ENCODE measurements at places on chromosomes 11 and 22.

- no peak for DNase-seq
Observed at GRCh38 chr11:18668131-18668530, 30.4 kb upstream of the TMEM86A start.

GRCh38 chr11:106856566-106856965 is 161.7 kb downstream of the GUCY1A2 start:
- no peak for DNase-seq

GRCh38 chr11:120869516-120870011 is 154.3 kb upstream of the TBCEL start:
- no peak for DNase-seq

GRCh38 chr11:88353386-88353785 is 15.8 kb upstream of the CTSC start:
- DNase-seq, result no peak

DNA sequence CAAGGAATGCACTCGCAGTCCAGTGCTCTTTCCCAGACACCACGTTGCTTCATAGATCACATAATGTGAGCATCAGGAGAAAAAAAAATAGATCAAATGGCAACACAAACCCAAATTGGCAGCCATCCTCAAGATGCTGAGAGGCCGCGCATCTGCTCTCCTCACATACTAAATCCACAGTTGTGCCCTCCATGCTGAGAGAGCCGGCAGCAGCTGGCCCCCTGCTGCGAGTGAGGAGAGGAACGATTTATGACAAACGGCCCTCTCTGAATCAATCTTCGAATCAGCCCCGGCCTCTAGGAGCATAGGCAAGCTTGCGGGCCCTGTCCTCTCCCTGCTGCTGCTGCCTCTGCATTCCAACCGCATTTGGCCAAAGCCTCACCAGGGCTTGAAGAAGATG is 159.9 kb upstream of the TENM4 start:
- no peak for DNase-seq

- DNase-seq, result no peak
Observed at GRCh38 chr11:123260511-123261211, 65.6 kb upstream of the CLMP start.

DNA sequence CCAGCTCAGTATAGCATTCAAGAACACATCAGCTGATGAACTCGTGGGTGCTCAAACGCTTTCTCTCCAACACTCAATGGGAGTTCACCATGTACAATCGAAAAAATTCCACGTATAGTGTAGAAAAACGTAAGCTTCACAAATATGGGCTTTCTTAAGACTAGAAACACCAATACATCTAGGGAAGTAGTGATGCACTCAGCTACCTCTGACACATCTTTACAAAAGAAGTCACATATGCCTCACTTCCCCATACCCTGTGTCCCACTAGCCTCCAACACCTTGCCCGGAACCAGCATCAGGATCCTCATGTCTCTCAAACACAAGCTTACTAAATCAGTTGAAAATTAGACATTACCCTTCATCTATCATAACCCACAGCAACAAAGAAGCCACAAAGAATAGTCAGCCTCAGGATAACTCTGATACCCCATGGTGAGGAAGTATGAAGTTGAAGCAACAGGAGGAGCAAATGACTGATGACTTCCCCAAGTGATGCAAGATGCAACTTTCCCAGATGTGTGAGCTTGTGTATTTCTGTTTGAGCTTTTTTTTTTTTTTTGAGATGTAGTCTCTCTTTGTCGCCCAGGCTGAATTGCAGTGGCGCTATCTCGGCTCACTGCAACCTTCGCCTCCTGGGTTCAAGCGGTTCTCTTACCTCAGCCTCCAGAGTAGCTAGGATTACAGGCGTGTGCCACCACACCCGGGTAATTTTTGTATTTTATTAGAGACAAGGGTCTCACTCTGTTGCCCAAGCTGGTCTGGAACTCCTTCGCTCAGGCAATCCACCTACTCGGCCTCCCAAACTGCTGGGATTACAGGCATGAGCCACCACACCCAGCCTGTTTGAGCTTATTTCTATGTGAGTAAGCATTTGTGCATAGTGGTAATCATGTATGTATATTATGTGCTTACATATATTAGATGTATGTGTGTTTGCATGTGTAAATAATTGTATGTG is 8.5 kb upstream of the DENND5A start:
- DNase-seq, result no peak

GRCh38 chr22:17162731-17163130 is 3.7 kb upstream of the HDHD5 start:
- DNase-seq, result no peak

- no peak for DNase-seq
Observed at GRCh38 chr22:22086501-22087158, 104.0 kb upstream of the TOP3B start.

GRCh38 chr11:105573091-105573490 is 36.8 kb upstream of the GRIA4 start:
- DNase-seq, result no peak

- DNase-seq, result no peak
Observed at GRCh38 chr22:33438273-33438672, 380.1 kb upstream of the SYN3 start.

Data from GM12864 (cell line).